ENCODE measurements at places on chromosomes 2 and 18. TPM values are rescaled to one million over a fixed set of nuclear protein-coding genes. Genes with fewer than 3 reads are reported as not detected.

ANKRD30B gene
- total RNA-seq, result not detected

KCNE4 gene
- 9.2 TPM for total RNA-seq

FAM210A gene
- 17.1 TPM for total RNA-seq

NT5DC4 gene
- not detected for total RNA-seq

MROH2A gene
- not detected for total RNA-seq

LINC00305 gene
- total RNA-seq, result not detected

HOXD1 gene
- not detected for total RNA-seq

BMP10 gene
- total RNA-seq, result not detected

GNAL gene
- total RNA-seq, result 12.6 TPM

POU3F3 gene
- not detected for total RNA-seq

CIB4 gene
- not detected for total RNA-seq

SPP2 gene
- not detected for total RNA-seq

ASNSD1 gene
- 37.5 TPM for total RNA-seq

C2orf72 gene
- 0.77 TPM for total RNA-seq

DUSP2 gene
- total RNA-seq, result 40.6 TPM

EVX2 gene
- 0.09 TPM for total RNA-seq

MARCHF4 gene
- total RNA-seq, result 0.09 TPM

CD8B gene
- total RNA-seq, result not detected

RNU2-63P gene
- 13.0 TPM for total RNA-seq

CAVIN2 gene
- total RNA-seq, result 0.80 TPM

MAP3K19 gene
- not detected for total RNA-seq

HOXD9 gene
- total RNA-seq, result 1.1 TPM

EIF2B4 gene
- total RNA-seq, result 49.0 TPM

FAM124B gene
- not detected for total RNA-seq

ABCG5 gene
- not detected for total RNA-seq

SERPINB7 gene
- total RNA-seq, result 0.68 TPM

SLC9A4 gene
- 0.11 TPM for total RNA-seq

ASPRV1 gene
- total RNA-seq, result 3.6 TPM

Measured in mesothelial cell of epicardium (in vitro differentiated cells).